ENCODE measurements at places on chromosomes 2 and 18. TPM values are rescaled to one million over a fixed set of nuclear protein-coding genes. Genes with fewer than 3 reads are reported as not detected.
A peak's percentile ranks its signal among the peaks of the same experiment; 100 is the strongest.

- peak; percentile 97 for DNase-seq
These were observed at the start of gene HAUS1 for GRCh38 chr18:46104128-46104911. HAUS1 (plus strand) TSS chr18:46104385; CDS start chr18:46104412, 27 bp downstream.

FAM237A gene
- not detected for total RNA-seq

DNA sequence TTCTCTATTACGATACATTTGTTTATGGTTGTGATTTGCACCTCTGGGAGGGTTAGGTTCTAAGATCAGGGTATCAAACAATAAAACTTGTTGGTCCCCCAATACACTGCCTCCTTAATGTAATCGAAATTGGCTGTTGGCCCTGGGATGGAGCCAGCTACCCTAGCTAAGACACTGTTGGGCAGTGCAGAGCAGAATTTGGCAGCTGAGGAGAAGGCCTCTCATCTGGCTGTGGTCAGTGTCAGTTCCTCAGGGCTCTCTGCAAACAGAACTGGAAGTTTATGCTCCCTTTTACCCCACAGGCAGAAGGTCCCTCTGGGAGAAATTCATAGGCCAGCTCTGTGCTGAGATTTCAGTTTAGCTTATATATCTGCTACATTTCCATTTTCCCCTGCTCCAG lies 8.6 kb upstream of the HAAO start:
- DNase-seq: no peak

- no peak for DNase-seq
These were observed 67.0 kb downstream of the FAM161A start for GRCh38 chr2:61786876-61787275.

DNA sequence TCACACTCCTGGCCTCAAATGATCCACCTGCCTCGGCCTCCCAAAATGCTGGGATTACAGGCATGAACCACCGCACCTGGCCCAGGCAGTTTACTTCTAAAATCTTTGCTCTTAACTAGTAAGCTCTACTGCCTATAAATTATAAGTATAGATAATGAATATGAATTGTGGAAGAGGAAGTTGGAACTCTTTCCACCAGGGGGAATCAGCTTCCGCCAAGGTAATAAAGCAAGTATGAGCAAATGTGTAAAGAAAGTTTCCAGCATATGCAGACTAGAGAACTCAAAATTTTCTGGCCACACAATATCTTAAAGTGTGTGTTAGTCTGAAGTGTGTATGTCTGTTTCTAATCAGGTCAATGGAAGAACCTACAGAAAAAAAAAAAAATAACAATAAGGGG lies 68.1 kb downstream of the RMDN2 start:
- DNase-seq: no peak

GRCh38 chr2:70746094-70746974 lies 21.7 kb downstream of the ADD2 start:
- DNase-seq: no peak

- no peak for DNase-seq
These were observed 306.9 kb downstream of the GULP1 start for GRCh38 chr2:188598551-188598950.

GRCh38 chr2:226037526-226037925 lies 638.0 kb downstream of the NYAP2 start:
- DNase-seq: no peak
